ENCODE measurements at places on chromosomes 3 and 15.

DNA sequence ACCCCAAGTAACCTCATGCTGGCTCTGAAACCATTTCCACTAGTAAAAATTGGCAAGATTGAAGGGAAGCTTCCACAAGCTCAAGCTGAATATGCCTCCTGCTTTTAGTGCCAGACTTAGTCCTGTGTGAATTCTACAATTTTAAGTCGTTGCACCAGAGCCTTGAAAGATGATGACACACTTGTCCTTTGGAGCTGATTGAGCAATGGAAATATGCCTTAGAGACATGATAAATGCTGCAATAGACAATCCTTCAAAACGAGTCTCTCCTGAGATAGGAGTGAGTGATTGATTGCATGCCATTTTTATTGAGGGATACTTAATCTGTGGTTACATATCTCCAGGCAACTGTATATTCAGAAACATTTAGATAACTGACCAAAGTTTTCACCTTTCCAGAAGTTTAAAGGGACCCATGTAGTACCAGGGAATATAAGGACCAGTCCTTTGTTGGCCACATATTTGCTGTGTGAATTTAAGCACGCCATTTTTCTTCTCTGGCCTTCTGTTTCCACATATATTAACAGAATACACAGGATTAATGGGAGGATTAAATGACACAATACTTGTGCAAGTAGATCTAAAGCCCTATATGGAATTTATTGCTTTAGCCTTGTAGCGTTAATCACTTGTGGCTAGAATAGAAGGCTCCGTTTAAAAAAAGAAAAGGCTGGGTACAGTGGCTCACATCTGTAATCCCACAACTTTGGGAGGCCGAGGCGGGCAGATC is 65.1 kb downstream of the PPARG start:
- DNase-seq, result peak; percentile 84

GRCh38 chr3:190197346-190197763 is 76.7 kb upstream of the P3H2 start:
- no peak for DNase-seq

DNA sequence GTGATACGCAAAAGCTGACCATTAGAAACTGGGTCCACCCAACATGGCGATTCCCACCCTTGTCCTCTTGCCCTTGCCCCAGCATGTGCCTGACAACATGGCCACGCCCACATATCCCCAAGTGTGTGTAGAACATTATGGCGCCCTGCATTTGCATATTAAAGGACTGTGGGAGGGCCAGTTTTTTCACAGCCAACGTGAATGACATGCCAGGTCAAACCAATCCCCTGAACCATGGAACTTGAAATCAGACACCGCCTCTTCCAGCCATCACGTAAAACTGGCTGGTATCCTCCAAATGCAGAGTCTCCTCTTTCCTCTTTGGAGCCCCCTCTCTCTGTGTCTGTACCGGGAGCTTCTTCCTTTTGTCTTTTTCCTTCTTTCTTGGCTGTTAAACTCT is 156.7 kb upstream of the EPHA6 start:
- DNase-seq, result no peak

- DNase-seq, result no peak
These were observed 525.1 kb upstream of the GOLIM4 start for GRCh38 chr3:168620854-168621253.

DNA sequence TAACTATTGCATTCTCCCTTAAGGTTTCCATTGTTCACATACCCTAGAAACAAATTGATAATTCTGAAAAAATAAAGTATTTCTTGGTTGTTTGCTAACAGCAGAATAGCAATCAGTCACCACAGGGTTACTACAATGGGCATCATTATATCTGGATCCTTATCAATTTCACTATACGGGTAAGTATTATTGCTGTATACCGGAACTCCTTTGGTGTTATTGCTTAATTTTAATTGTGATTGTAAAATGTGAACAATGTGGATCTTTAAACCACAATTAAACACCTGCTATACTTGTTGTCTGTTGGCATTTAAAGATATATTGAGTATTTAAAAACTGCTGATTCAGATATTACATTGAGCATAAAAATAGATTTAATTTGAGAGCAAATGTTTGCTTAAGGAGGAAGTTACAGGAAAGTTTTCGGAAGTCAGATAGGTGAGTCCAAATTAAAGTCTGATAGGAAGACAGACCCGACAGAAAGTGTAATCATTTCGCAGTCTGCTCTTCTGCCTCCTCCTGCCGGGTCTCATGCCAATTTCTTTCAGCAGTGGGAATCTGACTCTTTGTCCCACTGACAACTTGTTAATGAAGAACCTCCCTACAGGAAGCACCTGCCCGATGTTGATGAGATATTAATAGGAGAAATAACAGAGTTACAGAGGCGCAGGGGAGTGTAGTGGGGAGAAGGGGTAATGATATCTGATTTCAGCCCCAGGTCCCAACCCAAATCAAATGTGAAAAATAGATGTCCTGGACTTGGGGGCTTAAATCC is 169.7 kb upstream of the TBC1D5 start:
- no peak for DNase-seq

GRCh38 chr15:63933522-63933921 is 99.8 kb upstream of the HERC1 start:
- peak; percentile 33 for DNase-seq

- DNase-seq, result no peak
These were observed 66.3 kb downstream of the LPP start for GRCh38 chr3:188220097-188220788.

GRCh38 chr3:114554731-114555130 is 260.9 kb downstream of the TIGIT start:
- DNase-seq, result peak; percentile 84
